Activated T-cell treated with anti-CD3 and anti-CD28 coated beads, Interleukin-2, amount 50 U/mL, for 72 hours (primary cell): ENCODE measurements at places on chromosomes 16 and 17. TPM values are rescaled to one million over a fixed set of nuclear protein-coding genes. Genes with fewer than 3 reads are reported as not detected.

DNA sequence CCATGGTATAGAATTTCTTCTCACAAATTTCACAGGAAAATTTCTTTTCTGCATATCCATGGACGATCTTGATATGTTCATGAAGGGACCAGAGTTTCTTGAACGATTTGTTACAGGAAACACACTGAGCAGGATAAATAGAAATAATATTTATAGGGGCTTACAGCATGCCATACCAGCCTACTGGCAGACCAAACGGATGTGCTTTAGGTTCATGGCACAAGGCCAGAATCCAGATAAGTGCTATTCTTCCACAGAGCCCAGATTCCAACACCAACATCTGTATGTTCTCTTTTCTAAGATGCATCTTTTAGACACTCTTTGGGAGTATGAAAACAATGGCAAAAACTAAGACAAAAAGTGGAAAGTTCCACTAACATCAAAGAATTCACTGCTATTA is 49.3 kb downstream of the ZNF652 start:
- DNase-seq: no peak

Gene TMEM98
- total RNA-seq: 1.3 TPM

GRCh38 chr17:50935221-50935995 is 69.3 kb upstream of the TOB1 start:
- no peak for DNase-seq

DNA sequence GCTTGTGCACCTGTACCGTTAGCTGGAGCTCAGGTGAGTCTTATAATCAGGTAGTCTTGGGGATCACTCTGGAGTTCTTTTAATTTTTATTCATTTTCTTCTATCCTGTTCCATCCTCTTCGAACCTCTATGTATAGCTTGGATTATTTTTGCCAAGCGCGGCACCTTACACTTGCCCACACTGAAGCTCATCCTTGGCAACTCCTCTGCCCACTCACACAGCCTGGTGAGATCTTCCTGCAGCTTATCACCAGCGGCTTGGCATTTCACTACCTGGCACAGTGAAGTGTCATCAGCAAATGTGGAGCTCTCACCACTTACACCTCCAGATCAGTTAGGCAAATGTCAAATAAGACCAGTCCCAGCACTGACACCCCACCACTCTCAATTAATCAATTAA is 116.7 kb downstream of the CACNG3 start:
- DNase-seq: no peak

GRCh38 chr17:14732211-14732610 is 431.3 kb downstream of the HS3ST3B1 start:
- DNase-seq: no peak

Gene CDH8
- not detected for total RNA-seq

GRCh38 chr16:81442916-81443687 is 1.5 kb upstream of the CMIP start:
- DNase-seq: no peak

GRCh38 chr16:79972053-79972704 is 371.6 kb upstream of the MAF start:
- DNase-seq: no peak

GRCh38 chr17:37481001-37481665 is 8.6 kb upstream of the DUSP14 start:
- no peak for DNase-seq

GRCh38 chr16:6362321-6362720 is 970.3 kb upstream of the RBFOX1 start:
- DNase-seq: no peak

DNA sequence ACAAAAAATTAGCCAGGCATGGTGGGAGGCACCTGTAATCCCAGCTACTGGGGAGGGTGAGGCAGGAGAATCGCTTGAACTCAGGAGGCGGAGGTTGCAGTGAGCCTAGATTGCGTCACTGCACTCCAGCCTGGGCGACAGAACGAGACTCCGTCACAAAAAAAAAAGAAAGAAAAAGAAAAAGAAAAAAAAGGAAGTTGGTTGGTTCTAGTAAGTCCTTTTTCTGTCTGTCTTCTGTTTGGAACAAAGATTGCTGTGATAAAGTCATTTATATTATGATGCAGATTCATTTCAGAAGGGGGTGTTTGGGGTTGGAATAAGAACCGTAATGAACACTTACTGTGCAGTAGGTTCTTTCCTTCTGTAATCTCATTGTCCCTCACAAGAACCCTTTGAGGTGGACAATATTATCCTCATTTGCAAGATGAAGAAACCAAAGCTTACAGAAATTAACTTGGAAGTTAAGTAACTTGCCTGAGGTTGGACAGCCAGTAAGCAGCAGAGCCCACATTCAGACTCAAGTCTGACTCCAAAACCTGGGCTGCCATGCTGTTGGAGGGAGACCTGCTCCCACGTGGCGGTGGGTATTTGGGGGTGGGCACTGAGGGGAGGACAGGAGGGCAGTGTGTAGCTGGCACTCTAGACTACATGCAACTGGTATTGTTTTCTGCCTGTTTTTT is 10.3 kb downstream of the MINK1 start:
- DNase-seq: no peak

DNA sequence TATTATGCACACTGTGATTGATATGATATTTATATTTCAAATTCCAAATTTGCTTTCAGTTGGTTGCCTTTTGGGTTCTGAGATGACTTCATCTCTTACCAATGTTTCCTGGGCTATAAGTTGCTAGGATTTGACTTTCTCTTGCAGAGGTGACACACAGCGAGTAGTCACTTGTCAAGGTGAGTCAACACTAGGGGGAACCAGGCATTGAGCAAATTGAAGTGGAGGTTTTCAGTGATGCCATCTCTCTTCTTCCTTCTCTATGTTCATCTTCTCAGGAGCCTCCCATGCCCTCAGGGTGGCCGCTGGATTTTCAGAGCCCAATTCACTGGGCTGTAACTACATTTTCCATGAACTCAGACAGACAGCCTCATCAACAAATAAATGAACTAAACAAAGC is 6.0 kb upstream of the CPD start:
- peak; percentile 58 for DNase-seq

Gene CTRB1
- total RNA-seq: not detected

DNA sequence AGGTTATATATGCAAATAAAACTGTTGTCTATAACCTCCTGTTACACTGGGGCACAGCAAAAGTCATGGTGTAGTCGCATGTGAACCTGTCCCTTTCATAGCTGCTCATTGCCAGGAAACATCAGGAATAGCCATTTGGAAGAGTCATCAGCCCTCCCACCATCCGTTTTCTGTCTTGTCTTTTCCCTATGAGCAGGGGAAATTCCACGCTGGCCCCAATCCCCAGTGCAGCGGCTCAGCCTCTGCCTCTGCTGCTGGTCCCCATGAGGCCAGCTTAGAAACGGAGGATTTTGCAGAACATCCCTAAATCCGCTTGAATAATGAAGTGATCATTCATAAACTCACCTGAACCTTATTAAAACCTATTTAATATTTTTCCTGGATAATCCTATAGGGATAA is 10.5 kb downstream of the MAPT start:
- DNase-seq: no peak

GRCh38 chr17:75079023-75079373 is 8.8 kb upstream of the SLC16A5 start:
- DNase-seq: no peak

DNA sequence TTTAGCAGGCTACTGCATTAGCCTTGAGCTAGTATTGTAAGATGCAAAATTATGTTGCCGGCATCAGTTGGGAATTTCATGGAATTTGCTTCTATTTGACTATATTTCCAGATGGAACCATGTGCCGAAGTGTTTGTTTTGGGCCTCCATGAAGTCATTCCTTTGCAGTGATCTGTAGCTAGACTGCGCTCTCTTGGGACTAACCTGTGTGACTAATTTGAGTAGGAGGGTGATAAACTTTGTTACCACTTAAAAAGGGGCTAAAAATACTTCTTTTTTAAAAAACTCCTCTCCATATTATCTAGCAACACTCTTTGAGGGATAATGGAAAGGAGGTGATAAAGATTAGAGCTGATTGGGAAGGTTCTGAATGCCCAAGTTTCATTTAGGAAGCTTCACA is 166.8 kb upstream of the TBX2 start:
- no peak for DNase-seq

- no peak for DNase-seq
Measured at GRCh38 chr17:20924306-20924705, 118.5 kb downstream of the USP22 start.
